ENCODE measurements at places on chromosomes 1 and 21. TPM values are rescaled to one million over a fixed set of nuclear protein-coding genes. Genes with fewer than 3 reads are reported as not detected.

DNA sequence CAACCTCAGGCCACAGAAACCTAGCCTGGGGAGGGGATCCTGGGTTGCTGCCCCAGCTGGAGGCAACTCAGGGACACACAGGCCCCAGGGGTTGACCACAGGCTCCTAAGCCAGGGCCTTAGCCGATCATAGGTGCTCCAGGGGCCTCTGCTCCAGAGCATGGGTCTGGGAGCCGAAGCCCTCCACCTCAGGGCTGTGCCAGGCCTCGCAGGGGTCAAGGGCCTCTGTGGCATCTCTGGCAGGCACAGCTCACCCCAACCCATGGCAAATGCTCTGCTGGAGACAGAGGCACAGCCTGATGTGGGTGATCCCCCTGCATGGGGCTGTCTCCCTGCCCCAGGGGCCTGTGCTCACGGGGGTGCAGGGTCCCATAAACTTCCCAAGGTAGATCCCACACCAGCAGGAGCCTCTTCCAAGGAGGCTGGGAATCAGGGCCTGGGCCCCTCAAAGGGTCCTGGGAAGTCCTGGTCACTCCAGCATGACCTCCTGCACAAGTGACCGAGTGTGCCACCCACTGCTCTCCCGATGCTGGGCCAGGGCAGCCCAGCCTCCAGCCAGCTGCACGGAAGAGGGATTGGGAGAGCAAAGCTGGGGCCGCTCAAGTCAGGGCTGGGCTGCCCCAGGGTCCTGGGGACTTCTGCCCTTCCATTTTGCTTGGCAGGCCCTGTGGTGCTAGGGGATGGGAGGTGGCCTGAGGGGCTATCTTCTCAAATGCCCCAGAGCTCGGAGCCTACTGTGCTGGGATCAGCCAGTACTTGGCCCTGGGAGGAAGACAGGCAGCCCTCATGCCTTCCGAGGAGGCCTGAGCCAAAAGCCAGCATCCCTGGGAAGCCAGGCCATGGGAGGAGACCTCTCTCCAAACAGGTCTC is 22.2 kb upstream of the PRSS38 start:
- no peak overlapping the region for H3K27ac ChIP-seq
- H3K4me3 ChIP-seq: no peak overlapping the region
- H3K27me3 ChIP-seq: peaks cover 9% of the 10 kb centered on the region
- H3K36me3 ChIP-seq: no peaks in the 10 kb centered on the region
- H3K4me1 ChIP-seq: peaks cover 16% of the 10 kb centered on the region

DNA sequence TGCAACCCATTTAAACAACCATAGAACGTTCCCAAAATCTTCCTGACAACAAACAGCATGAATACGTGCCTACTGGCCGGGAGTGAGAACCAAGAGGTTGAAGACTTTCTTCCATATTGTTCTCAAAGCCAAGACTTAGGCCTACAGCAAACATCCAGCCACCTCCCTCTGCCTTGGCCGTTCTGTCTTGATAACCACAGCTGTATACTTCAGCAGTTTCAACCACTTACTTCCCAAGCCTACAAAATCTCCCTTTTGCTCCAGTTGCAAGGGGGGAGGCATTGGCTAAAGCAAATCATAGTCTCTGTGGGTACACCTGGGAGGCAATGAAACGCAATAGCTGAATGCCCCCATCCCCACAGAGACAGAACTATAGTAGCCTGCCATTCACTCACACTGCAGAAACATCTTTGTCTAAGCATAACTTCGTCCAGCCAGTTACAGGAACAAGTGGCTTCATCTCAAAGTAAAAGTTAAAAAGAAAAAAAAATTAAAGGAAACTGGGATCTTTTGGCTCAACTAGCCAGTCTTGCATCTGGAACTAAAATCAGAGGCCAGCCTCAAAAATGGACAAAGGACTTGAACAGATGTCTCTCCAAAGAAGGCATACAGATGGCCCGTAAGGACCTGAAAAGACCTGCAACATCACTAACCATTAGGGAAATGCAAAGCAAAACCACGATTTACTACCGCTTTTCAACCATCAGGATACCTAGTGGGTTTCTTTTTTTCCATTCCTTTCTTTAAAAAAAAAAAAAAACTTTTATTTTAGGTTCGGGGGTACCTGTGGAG is 186.0 kb downstream of the PSMG1 start:
- H3K4me1 ChIP-seq: peaks cover 77% of the 10 kb centered on the region
- no peaks in the 10 kb centered on the region for H3K27me3 ChIP-seq

DNA sequence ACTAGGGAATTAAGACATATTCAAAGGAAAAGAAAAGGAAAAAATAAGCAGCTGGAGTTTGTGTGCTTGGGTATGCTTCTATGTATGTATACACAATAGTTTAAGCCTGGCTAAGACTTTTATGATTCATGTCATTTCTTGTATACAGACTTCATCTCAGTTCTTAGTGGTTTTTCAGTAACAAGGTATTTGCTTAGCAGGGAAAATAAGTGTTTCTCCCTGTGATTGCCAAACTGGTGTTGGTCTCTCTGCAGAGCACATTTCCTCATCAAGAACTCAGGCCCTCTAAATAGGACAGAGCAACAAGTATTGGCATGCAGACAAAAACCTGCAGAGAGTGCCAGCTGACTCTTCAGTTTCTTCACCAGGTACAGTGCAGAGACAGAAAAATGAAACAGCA is 484.4 kb upstream of the ZRANB2 start:
- no peaks in the 10 kb centered on the region for H3K36me3 ChIP-seq
- no peak overlapping the region for H3K4me3 ChIP-seq
- H3K4me1 ChIP-seq: peaks cover 10% of the 10 kb centered on the region
- no peaks in the 10 kb centered on the region for H3K27me3 ChIP-seq
- H3K27ac ChIP-seq: no peak overlapping the region
- DNase-seq: no peak

GRCh38 chr1:112478314-112478713 is 30.5 kb upstream of the WNT2B start:
- H3K36me3 ChIP-seq: no peaks in the 10 kb centered on the region
- DNase-seq: no peak
- no peaks in the 10 kb centered on the region for H3K27me3 ChIP-seq
- H3K4me1 ChIP-seq: no peaks in the 10 kb centered on the region
- no peak overlapping the region for H3K4me3 ChIP-seq

DNA sequence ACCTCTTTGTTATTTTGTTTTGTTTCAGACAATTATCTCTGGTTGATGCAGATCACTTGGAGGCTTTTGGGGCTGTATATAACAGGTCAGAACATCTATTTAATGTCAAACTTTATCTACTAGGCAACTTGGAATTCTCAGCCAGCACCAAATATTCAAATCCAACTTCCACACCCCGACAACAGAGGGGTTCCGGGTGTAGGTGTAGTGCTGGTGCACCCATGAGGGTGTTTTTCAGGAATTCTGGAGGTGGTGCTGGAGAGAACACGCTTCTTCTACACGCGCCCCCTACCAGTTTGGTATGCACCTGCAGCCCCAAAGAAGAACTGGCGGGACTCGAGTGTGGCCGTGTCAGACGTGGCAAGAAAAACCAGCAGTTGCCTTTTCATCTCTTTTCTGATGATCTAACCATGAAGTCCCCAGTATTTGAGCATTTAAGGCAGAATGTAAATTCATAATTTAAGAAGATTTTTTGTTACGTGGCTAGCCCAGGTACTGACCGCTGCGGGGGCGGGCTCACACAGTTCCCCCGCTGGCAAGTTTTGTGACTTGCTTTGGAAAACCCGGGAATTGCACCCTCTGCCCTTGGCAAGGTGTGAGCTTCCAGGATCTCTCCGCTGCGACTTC is 462 bp upstream of the TLCD4 start:
- peaks cover 11% of the 10 kb centered on the region for H3K4me1 ChIP-seq
- no peaks in the 10 kb centered on the region for H3K36me3 ChIP-seq
- no peaks in the 10 kb centered on the region for H3K27me3 ChIP-seq
- H3K4me3 ChIP-seq: peak overlapping the region; percentile 66
- DNase-seq: peak; percentile 72

- H3K4me3 ChIP-seq: peak overlapping the region; percentile 10
- no peak for DNase-seq
- H3K36me3 ChIP-seq: no peaks in the 10 kb centered on the region
- no peaks in the 10 kb centered on the region for H3K27me3 ChIP-seq
- peaks cover 13% of the 10 kb centered on the region for H3K4me1 ChIP-seq
These were observed 386.3 kb downstream of the DISC1 start for GRCh38 chr1:232012773-232013386.

Gene NMNAT2
- 0.62 TPM for total RNA-seq

Gene MRPL55
- 43.6 TPM for total RNA-seq

Gene CLCA2
- 0.62 TPM for total RNA-seq
